Kidney (tissue), 22 donors: ENCODE measurements at places on chromosomes 1 and 21. TPM values are rescaled to one million over a fixed set of nuclear protein-coding genes. Genes with fewer than 3 reads are reported as not detected.

The TNFSF4 gene
- total RNA-seq = 1.3 TPM

The ANGPTL1 gene
- total RNA-seq = 24.5 TPM

The G0S2 gene
- total RNA-seq = 15.5 TPM

The ACTL8 gene
- total RNA-seq = not detected
